ENCODE measurements at places on chromosomes 1 and 21.

GRCh38 chr1:149936992-149937705 is 470 bp upstream of the MTMR11 start:
- peak; percentile 43 for DNase-seq

GRCh38 chr21:46095814-46096595 is 1.9 kb upstream of the COL6A2 start:
- no peak for DNase-seq

GRCh38 chr1:167499106-167499505 is 19.2 kb downstream of the CD247 start:
- DNase-seq, result no peak

DNA sequence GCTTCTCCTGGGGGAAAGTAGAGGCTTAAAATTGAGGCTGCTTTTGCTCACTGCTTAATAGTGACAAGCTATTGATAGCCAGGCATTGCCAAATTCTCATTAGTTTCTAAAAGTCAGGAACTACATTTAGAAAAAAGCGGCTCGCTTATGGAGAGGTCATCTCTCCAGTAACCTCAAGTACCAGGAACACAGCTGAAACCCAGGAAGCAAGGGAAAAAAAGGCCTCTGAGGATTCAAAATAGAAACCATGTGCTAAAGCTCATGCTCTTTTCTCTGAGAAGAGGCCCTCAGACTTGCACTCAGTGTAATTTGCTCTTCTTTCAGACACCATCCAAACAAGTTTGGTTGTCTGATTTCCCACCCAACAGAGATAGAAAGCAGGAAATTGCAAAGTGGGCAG is 261.4 kb upstream of the USP25 start:
- no peak for DNase-seq

DNA sequence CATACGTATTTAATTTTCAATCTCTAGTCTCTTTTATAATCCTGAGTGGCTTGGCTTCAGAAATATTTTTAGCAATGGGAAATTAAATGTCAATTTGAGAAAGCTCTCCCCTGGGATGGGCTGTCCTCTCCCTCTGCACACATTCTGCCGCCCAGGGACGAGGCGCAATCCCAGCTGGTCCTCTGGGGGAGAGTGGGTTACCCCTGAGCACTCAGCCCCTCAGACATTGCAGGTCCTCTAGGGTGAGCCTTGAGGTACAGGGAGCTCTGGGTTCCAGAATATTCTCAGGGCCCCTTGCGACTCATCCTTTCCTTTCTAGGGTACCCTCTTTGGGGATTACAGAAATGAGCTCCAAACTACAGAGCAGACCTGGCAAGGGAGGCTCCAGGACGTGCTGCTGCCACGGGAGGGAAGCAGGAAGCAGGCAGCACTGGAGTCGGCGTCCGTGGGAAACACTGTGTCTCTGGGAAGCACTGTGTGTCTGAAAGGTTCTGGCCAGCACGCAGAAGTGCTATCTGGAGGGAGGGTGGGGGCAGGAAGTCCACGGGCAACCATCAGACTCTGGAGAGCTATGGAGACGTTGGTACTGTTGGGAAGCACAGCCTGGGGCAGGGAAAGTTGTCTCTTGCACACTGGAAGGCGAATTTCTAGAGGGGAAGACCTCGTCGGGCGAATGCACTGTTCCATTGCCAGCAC is 343.3 kb upstream of the VAMP3 start:
- no peak for DNase-seq

DNA sequence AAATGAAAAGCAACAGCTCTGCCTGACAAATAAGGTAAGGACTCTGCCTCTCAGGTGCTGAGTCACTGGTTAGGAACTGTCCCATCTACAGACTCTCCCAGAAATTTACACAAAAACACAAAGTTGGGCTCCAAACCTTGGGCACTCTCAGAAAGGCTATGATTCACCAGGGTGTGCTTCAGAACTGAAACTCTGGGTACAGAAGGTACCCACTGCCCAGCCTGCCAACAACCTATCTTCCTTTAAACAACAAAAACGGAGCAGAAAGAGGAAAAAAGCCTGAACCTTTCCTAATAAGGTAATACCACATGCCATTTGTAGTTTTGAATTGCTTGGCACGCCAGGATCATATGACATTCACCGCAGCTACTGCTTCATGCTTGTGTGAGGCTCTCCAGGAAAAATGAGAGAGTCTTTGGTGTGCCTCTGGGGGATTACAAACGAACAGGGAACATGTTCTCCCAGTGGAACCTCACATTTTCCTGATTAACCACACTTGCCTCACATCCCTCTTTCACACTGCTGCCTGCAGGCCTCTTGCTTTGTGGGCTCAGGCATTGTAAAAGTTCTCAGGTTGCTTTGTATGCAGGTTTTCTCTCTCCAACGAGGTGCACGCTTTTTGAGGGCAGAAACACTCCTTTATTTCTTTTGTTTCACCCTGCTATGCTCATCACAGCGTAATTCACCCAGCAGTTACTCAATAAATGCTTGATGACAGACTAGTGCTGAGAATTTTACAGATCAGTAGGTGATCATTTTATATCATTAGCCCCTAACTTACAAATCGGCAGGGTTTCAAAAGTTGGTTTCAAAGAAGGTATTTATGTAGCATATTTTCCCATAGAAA is 65.1 kb downstream of the GADD45A start:
- peak; percentile 51 for DNase-seq

GRCh38 chr1:10059342-10059718 is 26.6 kb downstream of the UBE4B start:
- no peak for DNase-seq

DNA sequence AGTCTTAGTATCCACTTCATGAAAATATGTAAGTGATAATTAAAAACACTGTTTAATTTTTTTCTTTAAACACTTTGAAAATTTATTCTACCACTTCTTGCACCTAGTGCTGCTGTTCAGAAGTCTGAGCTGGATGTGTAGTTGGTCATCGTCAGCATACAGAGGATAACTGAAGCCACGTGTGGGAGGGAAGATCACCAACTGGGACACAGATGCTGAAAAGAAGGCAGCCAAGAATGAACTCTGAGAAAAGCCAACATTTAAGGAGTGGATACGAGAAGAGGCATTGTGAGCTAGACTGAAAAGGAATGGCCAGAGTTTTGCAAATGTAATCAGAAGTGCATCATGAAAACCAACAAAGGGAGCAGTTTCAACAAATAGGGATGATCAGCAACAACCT is 24.6 kb upstream of the CLCA4 start:
- no peak for DNase-seq

DNA sequence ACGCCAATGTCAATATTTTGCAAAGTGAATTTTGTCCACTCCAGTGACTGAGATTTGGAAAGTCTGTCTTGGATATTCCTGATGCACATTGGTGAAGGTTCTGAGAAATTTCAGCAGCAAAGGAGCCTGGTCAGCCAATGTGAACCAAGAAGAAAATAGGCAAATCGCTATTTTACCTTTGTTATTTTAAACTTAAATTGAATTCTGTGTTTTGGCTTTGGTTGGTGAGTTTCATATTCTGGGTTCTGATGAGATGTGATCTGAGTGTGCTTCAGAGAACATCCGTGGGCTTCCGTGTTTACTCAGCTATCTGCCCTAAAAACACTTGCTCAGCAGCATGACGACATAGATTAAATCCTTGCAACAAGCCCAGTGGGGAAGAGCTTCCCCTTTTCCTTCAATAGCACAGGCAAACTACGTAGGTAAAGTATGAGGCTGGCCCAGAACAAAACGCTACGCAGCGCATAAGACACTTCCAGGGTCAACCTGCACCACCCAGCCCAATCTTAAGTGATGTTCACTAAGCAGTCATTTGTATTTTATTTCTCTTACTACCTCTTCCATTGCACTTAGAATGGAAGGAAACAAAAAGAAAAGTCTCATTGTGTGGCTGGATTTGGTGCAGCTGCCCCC is 176.4 kb upstream of the KAZN start:
- no peak for DNase-seq

DNA sequence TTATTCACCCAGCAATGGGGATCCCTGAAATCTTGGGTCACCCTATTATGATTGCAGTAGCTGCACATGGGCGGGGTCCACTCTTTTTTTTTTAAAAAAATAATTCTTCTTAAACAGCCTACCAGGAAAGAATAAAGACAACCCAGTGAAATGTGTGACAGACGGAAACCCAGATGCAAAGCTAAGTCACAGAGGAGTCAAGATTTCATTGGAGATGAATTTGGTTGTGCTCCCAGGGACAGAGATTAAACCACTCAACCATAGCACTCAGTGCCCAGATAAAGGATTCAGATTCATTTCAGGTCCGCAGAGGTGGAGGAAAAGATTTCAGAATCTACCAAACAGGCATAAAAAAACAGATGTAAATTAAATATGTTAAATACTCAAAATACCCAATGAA is 583.5 kb upstream of the ZP4 start:
- DNase-seq, result no peak

GRCh38 chr1:20440785-20441200 is 45.2 kb downstream of the CAMK2N1 start:
- DNase-seq, result peak; percentile 75

- no peak for DNase-seq
Measured at GRCh38 chr1:94614996-94615395, 73.4 kb upstream of the F3 start.

DNA sequence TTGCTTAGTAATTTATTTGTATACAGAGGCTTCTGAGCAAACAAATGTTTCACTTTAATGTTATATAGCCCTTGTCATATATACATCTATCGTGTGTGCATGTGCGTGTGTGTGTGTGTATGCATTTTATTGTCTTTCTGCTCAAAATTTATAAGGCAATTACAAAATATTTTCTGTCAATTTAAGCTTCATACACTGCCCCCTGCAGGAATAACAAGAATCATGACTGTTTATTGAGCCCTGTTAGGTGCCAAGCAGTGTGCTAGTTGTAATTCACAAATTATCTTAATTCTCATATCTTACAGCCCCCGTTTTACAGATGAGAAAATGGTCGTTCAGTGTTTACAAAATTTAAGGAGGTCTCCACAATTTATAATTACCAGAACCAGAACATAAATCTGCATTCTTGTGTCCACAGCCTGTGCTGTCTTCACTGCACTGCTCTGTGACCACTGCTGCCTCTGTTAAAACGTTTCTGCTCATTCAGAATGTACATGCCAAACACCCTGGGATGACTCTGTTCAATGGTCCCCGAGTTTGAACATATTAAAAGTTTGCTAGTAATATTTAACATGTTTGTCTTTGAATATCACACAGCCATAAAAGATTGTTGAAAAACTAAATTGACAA is 181.3 kb downstream of the ATP6V1G3 start:
- no peak for DNase-seq

- DNase-seq, result no peak
Measured at GRCh38 chr1:88774151-88774556, 90.1 kb downstream of the PKN2 start.

- DNase-seq, result no peak
Measured at GRCh38 chr1:58649555-58649954, 50.3 kb downstream of the MYSM1 start.

DNA sequence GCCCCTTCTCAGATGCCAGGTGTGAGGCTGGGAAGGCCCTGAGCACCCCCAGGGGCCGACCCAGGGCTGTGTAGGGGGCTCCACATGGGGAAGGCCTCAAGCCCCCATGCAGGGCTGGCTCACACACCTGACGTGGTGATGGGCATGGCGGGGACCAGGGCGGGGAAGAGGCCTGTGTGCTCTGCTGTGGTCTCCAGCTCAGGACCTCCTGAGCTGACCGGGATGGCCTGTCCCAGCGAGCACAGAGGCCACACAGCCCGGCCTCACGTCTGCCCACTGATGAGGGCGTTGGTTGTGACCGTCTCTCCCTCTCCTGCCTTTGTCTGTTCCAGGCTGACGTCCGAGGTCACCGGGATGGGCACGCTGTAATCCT is 40.2 kb upstream of the COL6A1 start:
- DNase-seq, result no peak

GRCh38 chr1:65792669-65793358 is at the start of gene PDE4B:
Gene PDE4B (plus strand): TSS chr1:65792895.
- DNase-seq, result peak; percentile 66

DNA sequence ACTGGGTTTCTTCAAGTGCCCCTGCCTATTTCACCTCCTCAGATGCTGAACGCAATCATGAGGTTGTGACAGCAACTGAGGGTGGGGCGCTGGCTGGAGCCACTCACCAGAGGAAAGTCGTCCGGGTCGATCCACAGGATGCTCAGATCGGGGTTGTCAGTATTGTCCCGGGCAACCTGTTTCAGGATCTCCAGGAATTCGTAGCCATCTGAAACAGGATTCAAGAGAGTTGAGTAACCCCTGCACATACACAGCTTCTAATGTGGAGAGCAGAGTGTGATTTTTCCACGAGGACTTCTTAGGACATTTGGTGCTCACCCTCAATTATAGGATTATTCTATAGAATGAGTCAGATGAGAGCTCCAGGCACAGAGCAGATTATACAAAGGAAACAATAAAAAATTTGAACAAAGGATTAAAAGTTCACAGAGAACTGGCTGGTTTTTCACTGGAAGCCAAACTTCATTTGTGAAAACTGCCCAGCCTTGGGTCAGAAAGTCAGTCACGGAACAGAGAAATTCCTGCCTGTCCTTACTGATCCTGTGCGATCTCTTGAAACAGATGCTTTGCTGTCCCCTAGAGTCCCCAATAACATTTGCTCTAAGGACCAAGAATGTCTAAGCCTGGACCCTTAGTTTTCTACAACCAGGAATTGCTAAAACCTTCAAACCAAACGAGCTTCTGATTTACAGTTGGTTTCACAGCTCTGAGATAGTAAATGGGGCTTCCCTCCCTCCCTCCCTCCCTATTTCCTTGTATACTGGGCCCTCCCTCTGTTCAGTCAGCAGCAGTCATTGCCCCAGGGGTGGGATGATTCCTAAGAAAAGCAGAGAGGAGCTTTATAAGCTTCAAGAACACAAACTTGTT is 63.2 kb downstream of the CASQ2 start:
- DNase-seq, result no peak

DNA sequence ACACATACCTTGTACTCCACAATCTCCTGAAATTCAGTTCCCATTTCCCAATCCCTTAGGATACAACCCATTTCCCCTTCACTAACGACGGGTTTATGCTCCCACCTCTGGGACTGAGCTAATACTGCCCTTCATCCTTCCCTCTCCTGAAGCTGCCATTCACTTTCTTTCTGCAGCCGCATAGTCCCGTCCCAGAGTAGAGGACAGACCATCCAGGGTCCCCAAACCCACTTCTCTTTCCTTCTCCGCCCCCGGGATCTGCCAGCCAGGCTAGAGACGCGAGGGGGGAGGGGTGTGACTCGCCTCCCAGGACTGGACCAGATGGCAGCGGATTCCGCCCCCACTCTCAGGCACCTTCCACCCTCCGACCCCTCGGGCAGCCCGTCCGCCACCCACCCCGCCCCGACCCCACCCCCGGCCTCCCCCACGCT is 679 bp downstream of the ABL2 start:
- peak; percentile 56 for DNase-seq

DNA sequence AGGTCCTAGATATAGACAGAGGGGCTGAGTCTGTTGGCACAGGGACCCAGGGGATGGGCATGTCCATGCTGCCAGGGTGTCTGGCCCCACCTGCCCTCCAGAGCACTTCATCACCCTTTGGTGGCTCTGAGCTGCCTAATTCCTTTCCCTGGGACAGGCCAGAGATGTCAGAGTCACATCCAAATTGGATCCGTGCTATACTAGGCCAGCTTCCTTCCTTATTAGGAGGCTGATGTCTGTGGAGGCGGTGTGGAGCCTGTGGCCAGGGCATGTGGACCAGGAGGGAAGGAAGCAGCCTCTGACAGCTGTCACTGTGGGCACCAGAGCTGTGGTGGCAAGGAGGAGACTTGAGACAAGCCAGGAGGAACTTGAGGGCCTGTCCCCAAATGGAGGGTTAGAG is 77.7 kb upstream of the TMEM51 start:
- DNase-seq, result peak; percentile 31
